ENCODE measurements at places on chromosomes 1 and 21. TPM values are rescaled to one million over a fixed set of nuclear protein-coding genes. Genes with fewer than 3 reads are reported as not detected.
A peak's percentile ranks its signal among the peaks of the same experiment; 100 is the strongest.

DNA sequence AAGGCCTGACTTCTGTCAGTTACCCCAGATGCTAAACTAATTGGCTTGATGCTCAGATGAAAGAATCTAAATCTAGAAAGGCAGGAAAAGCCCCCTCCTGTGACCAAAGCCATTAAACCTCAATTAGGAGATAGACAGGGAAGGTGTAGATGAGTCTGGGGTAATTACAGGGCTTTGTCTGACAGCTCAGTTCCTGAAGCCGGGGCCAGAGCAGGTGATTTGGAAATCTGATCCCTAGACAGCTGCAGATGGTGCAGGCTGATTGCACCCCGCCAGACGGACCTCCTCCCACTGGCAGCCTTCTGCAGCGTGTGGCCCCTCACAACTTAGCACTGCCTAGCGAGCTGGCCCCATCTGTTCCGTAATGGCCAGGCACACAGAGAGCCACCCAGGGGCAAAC, 395.1 kb downstream of the HLX start:
- no peak for DNase-seq

Gene NCAM2
- 4.8 TPM for total RNA-seq

- DNase-seq, result no peak
Measured at GRCh38 chr1:57886376-57886775, 462.5 kb upstream of the DAB1 start.

- peak; percentile 59 for DNase-seq
Measured at GRCh38 chr1:186094172-186094571, 280.9 kb downstream of the TPR start.

DNA sequence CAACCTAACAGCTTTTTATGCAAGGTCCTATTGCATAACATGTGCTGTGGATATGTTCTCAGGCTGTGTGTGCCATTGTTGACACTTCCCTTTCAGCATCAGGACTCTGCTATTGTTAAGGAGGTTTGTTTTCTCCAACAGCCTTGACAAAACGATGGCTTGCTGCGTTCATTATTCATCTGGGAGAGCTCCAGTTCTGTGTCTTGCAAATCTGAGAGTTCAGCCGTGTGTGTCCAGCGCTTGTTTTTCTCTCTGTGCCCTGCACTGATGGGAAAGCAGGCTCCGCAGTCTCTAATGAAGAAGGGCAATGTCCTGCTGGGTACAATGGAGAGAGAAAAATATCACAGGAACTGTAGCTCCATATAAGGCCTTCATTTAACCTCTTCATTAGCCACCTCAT, 63.7 kb downstream of the CLDN17 start:
- DNase-seq, result no peak

DNA sequence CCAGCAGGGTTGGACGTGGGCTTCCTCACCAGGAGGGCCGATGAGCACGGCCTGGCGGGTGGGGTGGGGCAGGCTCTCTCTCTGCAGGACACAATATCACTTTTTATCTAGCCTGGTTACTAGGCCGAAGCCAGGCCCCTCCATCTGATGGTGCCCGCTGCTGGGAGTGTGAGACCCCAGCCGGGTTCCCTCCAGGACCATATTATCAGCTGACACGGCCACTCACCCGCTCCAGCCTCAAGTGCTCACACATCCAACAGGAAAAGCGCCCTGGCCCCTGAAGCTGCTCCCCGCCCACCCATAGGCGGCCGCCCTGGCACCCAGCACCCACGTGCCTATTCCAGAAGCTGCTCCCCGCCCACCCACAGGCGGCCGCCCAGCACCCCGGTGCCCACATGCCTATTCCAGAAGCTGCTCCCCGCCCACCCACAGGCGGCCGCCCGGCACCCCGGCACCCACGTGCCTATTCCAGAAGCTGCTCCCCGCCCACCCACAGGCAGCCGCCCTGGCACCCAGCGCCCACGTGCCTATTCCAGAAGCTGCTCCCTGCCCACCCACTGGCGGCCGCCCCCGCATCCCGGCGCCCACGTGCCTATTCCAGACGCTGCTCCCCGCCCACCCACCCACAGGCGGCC, 5.0 kb downstream of the SLC19A1 start:
- no peak for DNase-seq

GRCh38 chr1:25562101-25562927, 18.9 kb downstream of the LDLRAP1 start:
- no peak for DNase-seq

Gene LMX1A
- not detected for total RNA-seq

Gene SOX13
- 7.0 TPM for total RNA-seq

Gene CNIH3
- 15.4 TPM for total RNA-seq

DNA sequence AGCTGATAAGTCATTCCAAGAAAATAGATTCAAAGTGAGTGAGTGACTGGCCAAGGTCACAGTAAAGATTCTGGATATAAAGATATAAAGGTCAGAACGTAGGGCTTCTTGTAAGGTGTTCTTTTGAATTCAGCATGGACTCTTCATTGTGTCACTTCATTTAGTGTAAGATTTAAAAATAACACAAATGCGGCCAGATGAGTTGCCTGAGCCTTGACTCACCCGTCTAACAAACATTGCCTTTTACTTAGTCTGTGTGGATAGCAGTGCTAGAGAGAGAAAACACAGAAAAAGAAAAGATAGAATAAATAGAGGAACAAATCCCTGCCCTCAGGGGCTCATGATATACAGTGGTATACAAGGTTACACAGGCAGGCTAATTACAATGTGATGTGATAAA, 223.4 kb downstream of the PLPP3 start:
- no peak for DNase-seq

Gene PRAMEF4
- not detected for total RNA-seq

DNA sequence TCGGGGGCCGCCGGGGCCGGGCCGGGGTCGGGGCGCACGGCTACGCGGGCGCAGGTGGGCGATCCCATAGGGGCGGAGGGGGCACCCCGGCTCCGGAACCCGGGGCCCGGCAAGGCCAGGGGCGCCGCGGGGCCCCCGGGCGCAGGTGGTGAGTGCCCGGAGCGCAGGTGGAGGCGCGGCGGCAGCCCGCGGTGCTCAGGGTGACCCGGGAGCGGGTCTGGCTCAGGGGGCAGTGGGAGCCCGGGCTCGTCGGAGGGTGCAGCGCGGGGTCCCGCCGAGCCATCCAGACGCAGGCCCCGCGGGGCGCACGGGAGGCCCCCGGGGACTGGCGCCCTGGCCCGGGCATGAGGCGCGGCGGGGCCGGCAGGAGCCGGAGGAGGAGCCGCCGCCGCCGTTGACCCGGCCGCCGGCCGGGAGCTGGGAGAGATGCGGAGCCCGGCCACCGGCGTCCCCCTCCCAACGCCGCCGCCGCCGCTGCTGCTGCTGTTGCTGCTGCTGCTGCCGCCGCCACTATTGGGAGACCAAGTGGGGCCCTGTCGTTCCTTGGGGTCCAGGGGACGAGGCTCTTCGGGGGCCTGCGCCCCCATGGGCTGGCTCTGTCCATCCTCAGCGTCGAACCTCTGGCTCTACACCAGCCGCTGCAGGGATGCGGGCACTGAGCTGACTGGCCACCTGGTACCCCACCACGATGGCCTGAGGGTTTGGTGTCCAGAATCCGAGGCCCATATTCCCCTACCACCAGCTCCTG, 489 bp downstream of the CELSR2 start:
- no peak for DNase-seq

Data from A172 (cell line).